Heart left ventricle (tissue), 16 donors: ENCODE measurements at places on chromosomes 1 and 21.
A peak's percentile ranks its signal among the peaks of the same experiment; 100 is the strongest.

- DNase-seq: no peak
- H3K4me3 ChIP-seq: no peak overlapping the region
- H3K27me3 ChIP-seq: no peaks in the 10 kb centered on the region
- H3K4me1 ChIP-seq: no peaks in the 10 kb centered on the region
- no peak overlapping the region for H3K27ac ChIP-seq
- no peaks in the 10 kb centered on the region for H3K36me3 ChIP-seq
Observed at GRCh38 chr1:234645474-234645953, 35.5 kb upstream of the IRF2BP2 start.

- peaks cover 37% of the 10 kb centered on the region for H3K27me3 ChIP-seq
- DNase-seq: no peak
- no peaks in the 10 kb centered on the region for H3K36me3 ChIP-seq
- no peak overlapping the region for H3K4me3 ChIP-seq
- no peak overlapping the region for H3K27ac ChIP-seq
Observed at GRCh38 chr1:15245593-15246360, 1.2 kb upstream of the FHAD1 start.

- H3K27me3 ChIP-seq: no peaks in the 10 kb centered on the region
- no peak overlapping the region for H3K27ac ChIP-seq
- H3K4me3 ChIP-seq: no peak overlapping the region
- H3K4me1 ChIP-seq: no peaks in the 10 kb centered on the region
- H3K36me3 ChIP-seq: no peaks in the 10 kb centered on the region
Observed at GRCh38 chr1:30444850-30445249, 278.5 kb downstream of the MATN1 start.

DNA sequence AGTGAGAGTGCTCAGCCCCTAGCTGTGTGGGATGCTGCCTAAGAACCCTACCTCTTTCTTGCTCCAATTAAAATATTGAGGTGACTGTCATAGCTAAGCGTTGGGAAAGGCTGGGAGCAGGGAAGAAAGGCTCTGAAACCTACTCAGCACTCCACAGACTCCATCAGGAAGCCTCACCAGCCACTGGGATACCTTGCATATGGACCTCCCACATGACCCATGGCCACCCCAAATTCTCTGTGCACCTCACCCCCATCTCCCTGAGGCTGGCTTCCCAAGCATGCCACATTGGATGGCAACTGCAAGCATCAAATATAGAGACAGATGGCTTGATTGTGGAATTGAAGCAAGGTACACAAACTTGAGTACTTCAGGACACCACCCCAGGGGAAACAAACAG, 41.8 kb downstream of the FLVCR1 start:
- no peak overlapping the region for H3K27ac ChIP-seq
- no peak overlapping the region for H3K4me3 ChIP-seq
- no peaks in the 10 kb centered on the region for H3K4me1 ChIP-seq
- DNase-seq: no peak
- H3K36me3 ChIP-seq: peaks cover 23% of the 10 kb centered on the region

DNA sequence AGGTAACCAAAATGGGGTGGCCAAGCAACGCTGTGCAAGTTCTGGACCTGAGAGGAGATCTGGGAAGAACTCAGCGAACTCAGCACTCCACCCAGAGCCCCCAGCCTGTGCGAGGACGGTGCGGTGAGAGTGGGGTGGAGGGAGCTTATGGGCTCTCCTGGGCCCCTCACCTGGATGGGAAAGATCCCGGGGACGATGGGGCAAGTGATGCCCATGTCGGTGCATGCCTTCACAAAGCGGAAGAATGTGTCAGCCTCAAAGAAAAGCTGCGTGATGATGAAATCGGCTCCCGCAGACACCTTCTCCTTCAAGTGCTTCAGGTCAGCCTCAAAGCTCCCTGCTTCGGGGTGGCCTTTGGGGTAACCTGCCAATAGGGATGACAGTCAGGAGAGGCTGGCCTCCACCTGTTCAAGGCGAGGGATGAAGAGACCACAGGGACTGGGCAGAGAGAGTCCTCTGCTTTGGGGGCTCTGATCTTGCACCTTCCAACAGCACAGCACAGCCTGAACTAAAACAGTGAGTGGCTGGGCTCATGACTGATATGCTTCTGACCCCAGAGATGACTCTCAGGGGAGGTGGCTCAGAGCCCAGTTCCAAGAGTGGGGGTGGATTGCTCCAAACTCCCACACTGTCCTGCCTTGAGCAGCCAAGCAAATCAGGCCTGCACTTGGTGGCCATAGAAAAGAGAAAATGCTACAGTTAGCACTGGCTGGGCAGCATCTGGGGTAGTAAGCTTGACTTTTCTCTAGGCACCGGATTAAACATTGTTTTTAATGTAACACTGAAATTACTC, 9.5 kb downstream of the MTHFR start:
- DNase-seq: peak; percentile 77
- no peaks in the 10 kb centered on the region for H3K27me3 ChIP-seq
- peak overlapping the region; percentile 99 for H3K27ac ChIP-seq
- peaks cover 78% of the 10 kb centered on the region for H3K4me1 ChIP-seq

- no peaks in the 10 kb centered on the region for H3K36me3 ChIP-seq
- H3K4me3 ChIP-seq: no peak overlapping the region
- H3K4me1 ChIP-seq: peaks cover 45% of the 10 kb centered on the region
Observed at GRCh38 chr1:203271018-203271743, 34.1 kb upstream of the BTG2 start.

DNA sequence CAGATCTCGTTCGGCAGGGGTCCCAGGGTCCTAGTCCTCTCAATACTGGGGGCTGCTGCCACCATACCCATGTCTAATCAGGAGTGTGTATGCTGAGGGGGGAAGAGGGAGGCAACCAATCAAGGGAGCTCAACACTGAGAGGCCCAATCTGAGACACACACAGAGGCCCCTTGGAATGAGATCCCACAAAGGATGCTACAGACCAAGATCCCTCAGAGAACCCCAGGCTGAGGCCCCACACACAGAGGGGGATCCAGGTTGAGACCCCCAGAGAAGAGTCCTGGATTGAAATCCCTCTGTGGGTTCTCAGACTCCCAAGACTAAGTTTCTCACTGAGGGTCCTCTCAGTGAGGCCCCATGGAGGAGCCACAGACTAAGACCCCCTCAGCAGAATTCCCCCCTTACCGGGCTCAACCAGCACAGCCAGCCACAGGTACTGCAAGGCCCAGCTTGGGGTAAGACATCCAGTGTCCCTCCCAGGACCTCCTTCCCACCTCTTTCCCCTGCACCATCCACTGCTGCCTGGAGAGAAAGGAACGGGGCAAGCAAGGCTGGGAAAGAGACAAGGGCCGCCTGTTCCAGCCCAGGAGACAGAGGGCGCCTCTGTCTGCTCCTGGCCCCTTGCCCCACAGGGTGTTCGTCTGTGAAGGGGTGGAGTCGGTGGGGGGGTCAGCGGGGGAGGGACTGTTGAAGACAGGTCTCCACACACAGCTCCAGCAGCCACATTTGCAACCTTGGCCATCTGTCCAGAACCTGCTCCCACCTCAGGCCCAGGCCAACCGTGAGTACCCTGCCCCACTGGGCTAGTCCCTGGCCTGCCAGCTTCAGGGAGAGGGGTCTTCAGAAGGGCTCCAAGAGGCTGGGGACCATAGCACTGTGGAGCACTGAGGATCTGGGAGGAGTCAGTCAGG, at the start of gene S100A1:
S100A1 (plus strand) TSS at position 720 of the 912 bp plus-strand sequence. CDS start 2,088 bp downstream, outside the sequence.
- peak; percentile 82 for DNase-seq
- H3K4me3 ChIP-seq: peak within 1 kb of the TSS; percentile 87
- peak within 1 kb of the TSS; percentile 92 for H3K27ac ChIP-seq
- H3K4me1 ChIP-seq: peaks cover 1% of the 10 kb centered on the region
- H3K36me3 ChIP-seq: peaks cover 12% of the 10 kb centered on the region

DNA sequence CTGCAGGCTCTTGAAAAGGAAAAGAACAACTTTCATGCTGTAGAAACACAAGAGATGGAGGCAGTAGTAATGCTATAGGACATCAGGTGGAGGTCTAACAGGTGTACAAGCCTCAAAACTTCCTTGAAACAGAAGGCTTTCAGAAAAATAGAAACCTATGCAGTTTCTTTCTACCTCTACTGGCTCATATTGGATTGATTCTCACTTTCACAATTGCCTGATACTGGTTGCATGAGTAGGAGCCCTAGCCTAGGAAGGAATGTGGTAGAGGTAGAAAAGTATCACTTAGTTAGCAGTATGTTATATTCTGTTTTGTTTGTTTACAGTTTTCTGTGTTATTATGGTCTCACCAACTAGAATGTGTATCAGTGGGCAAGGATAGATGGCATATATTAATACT, 175.4 kb upstream of the GORAB start:
- DNase-seq: no peak
- H3K4me3 ChIP-seq: no peak overlapping the region
- no peaks in the 10 kb centered on the region for H3K36me3 ChIP-seq
- H3K4me1 ChIP-seq: peaks cover 17% of the 10 kb centered on the region
- no peaks in the 10 kb centered on the region for H3K27me3 ChIP-seq

- no peaks in the 10 kb centered on the region for H3K36me3 ChIP-seq
- H3K4me1 ChIP-seq: no peaks in the 10 kb centered on the region
- no peak for DNase-seq
- no peaks in the 10 kb centered on the region for H3K27me3 ChIP-seq
Observed at GRCh38 chr1:67923074-67923473, 89.8 kb upstream of the GNG12 start.

- no peak overlapping the region for H3K4me3 ChIP-seq
- H3K27me3 ChIP-seq: no peaks in the 10 kb centered on the region
- H3K27ac ChIP-seq: no peak overlapping the region
- DNase-seq: no peak
- H3K36me3 ChIP-seq: no peaks in the 10 kb centered on the region
- no peaks in the 10 kb centered on the region for H3K4me1 ChIP-seq
Observed at GRCh38 chr1:3807769-3808168, 11.5 kb upstream of the LRRC47 start.
